ENCODE measurements at places on chromosomes 2 and 18.

GRCh38 chr18:55968550-55968949, 380.6 kb upstream of the TCF4 start:
- DNase-seq, result no peak

GRCh38 chr2:202113571-202114142, 40.6 kb downstream of the KIAA2012 start:
- DNase-seq, result no peak

DNA sequence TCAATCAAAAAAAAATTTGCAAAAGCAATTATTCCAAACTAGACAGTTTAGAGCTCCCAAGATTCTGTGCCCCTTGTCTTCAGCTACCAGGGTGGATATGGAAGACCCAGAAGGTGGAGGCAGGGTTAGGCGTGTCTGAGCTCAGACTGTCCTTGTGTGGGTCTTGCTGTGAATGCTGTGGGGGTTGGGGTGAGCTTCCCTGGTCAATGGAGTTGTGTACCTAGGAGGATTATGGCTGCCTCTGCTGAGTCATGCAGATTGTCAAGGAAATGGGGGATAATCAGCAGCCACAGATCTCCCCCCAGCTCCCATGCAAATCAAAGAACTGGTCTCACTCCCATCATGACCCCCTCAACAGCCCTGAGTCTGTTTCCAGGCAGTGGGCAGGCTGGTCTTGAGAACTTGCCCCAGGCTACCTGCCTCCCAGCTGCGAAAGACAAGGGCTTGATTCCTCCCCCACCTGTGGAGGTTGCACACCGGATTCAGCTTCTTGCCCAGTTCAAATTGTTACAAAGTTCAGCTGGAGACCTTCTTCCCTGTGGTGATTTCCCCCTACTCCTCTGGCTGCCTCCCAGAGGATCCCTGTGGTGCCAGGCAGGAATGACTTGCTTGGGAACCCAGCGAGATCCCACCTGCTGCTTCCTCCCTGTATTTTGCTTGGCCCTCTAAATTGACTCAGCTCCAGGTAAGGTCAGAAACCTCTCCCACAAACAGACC, 77.0 kb downstream of the RAD51AP2 start:
- DNase-seq, result no peak

- no peak for DNase-seq
Observed at GRCh38 chr2:44778671-44779476, 162.6 kb upstream of the SIX3 start.

DNA sequence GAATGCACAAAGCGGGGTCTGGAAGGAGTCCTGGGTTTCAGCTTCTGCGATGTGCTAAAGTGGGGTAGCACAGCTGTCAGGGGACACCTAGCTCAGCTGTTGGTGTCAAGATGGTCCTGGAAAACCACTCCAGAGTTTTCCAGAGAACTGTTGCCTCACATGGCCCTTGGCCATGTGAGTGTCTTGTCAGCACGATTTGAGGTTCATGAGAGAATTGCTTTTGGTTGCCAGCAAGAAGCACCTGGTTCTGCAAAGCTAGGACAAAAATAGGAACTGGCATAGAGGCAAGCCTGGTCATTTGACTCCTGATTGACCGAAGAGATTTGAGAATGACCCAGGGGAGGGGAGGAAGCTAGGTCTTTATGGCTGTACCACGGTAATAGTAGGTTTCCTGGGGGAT, 50.4 kb upstream of the CTLA4 start:
- no peak for DNase-seq

Data from stimulated activated CD4-positive, alpha-beta T cell treated with anti-CD3 and anti-CD28 coated beads, Interleukin-4, amount 100 ng/mL, for 48 hours (primary cell).